ENCODE measurements at places on chromosomes 16 and 17. TPM values are rescaled to one million over a fixed set of nuclear protein-coding genes. Genes with fewer than 3 reads are reported as not detected.
A peak's percentile ranks its signal among the peaks of the same experiment; 100 is the strongest.

QPRT gene
- total RNA-seq = 16.1 TPM

ZFP90 gene
- total RNA-seq = 56.9 TPM

KRT27 gene
- total RNA-seq = not detected

PROCA1 gene
- 3.6 TPM for total RNA-seq

IGSF6 gene
- total RNA-seq = 5.2 TPM

OTOP3 gene
- not detected for total RNA-seq

B9D1 gene
- 22.6 TPM for total RNA-seq

GRCh38 chr17:65047941-65048340, 8.6 kb downstream of the GNA13 start:
- no peak for DNase-seq

DNA sequence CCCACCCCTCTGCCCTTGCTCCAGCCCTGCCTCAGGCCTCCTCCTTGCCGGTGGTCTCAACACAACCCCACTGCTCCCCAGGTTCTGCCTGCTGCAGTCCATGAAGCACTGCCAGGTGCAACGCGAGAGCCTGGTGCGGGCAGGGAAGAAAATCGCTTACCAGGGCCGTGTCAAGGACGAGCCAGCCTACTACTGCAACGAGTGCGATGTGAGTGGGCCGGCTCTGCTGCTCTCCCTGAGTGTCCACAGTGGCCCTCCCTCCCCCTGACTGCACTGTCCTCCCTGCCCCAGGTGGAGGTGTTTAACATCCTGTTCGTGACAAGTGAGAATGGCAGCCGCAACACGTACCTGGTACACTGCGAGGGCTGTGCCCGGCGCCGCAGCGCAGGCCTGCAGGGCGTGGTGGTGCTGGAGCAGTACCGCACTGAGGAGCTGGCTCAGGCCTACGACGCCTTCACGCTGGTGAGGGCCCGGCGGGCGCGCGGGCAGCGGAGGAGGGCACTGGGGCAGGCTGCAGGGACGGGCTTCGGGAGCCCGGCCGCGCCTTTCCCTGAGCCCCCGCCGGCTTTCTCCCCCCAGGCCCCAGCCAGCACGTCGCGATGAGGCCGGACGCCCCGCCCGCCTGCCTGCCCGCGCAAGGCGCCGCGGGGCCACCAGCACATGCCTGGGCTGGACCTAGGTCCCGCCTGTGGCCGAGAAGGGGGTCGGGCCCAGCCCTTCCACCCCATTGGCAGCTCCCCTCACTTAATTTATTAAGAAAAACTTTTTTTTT, 1.8 kb upstream of the TMEM88 start:
- no peak for DNase-seq

GRCh38 chr16:68972013-68972412, 128.7 kb downstream of the TANGO6 start:
- no peak for DNase-seq

DNA sequence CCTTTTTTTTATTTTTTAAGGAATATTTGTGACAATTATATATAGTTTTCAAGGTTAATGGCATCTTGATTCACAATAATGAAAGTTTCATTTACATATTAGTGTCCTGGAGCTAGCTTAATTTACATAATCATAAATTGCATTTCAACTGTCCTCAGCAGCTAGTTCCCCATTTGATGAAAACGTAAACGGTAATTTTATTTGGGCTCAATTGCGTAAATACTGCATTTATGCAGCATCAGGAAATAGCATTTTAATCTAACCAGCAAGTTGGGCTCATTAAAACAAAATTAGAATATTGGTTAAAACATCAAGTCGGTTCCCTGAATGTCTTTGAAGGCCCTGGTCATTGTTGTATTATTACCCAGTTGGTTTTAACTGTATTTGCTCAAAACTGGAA, 136.8 kb upstream of the CDH5 start:
- DNase-seq = no peak

DNA sequence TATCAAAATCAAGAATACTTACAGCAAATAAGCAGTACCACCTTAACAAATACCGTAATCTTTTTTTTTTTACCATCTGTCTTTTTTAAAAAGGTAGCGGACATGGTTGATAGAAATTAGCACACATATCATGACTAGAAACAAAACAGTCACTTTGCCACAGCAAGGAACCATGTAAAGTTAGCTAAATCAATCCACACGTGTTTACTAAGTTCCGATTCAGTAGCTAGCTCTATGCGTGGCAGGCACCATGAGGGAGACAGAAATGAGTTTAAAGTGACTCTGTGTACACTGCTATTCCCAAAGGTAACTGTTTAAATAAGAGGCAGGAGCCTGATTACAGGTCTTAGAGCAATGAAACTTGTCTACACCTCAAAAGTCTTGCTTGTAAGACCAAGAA, 108.6 kb downstream of the XYLT1 start:
- no peak for DNase-seq

DNA sequence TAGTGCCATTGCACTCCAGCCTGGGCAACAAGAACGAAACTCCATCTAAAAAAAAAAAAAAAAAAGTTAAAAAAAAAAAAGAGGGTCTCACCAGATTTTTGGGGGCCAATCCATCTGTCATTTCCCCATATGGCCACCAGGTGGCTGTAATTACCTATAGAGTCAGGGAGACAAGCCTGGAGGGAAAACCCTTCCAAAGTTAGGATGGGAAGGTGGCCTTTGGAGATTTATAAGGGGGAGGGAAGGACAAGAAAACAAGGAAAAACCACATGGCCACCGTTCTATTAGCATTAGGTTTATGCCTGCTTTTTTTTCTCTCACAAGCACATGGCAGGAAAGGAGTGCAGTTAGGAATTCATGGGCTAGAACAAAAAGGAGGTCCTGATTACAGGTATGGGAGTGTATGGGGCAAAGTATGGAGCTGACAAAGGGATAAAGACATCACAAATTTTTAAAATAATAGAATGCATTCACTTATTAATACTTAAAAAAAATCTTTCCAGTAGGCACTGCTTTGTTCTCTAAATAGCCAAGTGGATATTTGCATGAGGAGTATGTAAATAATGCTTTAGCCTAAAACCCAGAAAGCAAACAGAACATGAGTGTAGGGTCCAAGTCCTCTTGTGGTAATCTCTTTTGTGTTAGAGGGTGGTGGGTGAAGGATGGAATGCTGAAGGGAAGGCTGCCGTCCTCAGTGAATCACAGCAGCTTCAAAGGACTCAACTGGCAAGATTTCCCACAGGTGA, 5.1 kb downstream of the CYB5D1 start:
- DNase-seq = peak; percentile 55

GRCh38 chr17:40447148-40447644, 3.9 kb downstream of the IGFBP4 start:
- DNase-seq = no peak

GRCh38 chr16:3074860-3075522, 9.6 kb downstream of the IL32 start:
- no peak for DNase-seq

DNA sequence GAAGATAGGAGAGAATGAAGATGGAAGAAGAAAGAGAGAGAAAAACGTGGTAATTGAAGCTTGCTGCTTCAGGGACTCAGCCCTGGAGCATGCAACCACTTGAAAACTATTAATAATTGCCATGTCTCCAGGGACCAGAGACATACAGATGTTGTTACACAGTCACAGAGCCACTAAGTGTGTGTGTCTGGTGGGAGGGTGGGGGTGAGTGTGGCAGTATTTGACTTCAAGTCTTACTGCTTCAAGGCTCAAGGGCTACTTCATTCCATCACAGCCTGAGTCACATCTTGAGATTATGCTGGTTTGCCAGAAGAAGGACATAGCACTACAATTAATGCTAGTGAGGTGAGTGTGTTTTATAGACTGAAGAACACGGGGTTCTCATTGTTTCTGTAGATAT, 202.2 kb downstream of the CDH8 start:
- DNase-seq = no peak

GRCh38 chr17:37538981-37539659, 49.4 kb downstream of the DUSP14 start:
- DNase-seq = no peak

GRCh38 chr17:16155536-16155935, 59.8 kb downstream of the NCOR1 start:
- no peak for DNase-seq

- no peak for DNase-seq
Measured at GRCh38 chr17:5892921-5893675, 177.1 kb upstream of the WSCD1 start.

Measured in dorsolateral prefrontal cortex (tissue), 122 donors.